ENCODE measurements at places on chromosomes 4 and X.

GRCh38 chr4:159227984-159228383 lies 125.1 kb downstream of the RAPGEF2 start:
- peak; percentile 94 for DNase-seq

DNA sequence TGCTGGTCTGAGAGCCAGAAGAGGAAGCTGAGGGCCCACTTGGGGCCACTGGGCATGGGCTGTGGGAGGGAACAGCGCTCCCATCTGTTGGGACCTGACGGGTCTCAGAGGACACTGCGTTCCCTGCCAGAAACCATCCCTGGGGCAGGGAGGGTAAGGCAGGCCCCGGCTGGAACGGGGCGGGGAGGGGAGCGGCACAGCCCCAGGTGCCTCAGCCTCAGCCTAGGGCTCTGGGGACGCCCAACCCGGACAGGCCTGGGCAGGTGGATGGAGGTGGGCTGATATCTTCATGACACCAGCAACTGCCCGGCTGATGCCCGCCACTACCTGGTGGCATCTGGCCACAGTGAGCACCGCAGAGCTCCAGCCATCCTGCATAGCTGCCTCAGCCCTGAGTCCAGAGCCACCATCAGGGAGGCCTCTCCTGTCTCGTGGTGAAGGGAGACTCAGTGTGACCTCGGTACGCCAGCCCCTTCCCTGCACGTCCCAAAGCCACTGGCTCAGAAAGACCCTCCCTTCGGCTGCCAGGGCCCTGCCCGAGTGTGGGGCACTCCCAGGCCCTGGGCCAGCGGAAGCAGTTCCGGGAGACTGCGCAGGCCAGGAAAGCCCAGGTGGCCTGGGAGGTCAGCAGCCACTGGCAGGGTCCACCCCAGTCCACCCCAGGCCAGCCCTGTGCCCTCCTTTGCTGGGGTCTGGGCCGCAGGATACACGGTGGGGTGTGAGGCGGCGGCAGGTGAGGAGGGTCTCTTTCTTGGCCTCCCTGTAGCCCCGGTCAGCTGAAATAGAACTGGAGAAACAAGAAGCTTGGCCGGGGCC lies 34.6 kb upstream of the FGFR3 start:
- no peak for DNase-seq

DNA sequence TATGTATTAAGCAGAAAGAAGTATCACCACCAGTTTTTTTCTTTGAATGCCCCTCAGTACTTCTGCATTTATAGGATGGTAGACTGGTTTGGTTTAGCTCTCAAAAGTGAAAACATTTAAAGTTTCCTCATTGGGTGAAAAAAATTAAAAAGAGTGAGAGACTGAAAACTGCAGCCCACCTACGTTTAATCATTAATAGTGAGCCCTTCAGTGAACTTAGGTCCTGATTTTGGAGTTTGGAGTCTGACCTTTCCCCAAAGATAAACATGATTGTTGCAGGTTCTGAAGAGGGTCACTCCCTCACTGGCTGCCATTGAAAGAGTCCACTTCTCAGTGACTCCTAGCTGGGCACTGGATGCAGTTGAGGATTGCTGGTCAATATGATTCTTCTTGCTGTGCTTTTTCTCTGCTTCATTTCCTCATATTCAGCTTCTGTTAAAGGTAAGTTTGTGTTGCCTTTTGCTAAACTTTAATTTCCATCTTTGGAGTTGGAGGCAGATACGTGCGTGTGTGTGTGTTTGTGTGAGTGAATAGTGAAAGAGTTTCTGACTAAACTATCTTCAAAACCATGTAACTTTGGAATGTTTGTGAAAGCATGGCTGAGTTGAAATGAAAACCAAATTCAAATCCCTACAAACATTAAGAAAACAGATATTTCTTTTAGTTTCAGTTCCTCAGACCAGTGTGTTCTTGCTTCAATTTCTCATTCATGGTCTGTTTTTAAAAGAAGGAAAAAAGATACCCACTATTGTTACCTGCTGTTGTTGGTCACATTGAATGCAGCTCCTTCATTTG lies at the start of gene MTTP:
Gene MTTP, plus strand, starts transcription at position 295 of the 795 bp plus-strand sequence. Its CDS starts 86 bp downstream, at position 381.
- peak; percentile 26 for DNase-seq

DNA sequence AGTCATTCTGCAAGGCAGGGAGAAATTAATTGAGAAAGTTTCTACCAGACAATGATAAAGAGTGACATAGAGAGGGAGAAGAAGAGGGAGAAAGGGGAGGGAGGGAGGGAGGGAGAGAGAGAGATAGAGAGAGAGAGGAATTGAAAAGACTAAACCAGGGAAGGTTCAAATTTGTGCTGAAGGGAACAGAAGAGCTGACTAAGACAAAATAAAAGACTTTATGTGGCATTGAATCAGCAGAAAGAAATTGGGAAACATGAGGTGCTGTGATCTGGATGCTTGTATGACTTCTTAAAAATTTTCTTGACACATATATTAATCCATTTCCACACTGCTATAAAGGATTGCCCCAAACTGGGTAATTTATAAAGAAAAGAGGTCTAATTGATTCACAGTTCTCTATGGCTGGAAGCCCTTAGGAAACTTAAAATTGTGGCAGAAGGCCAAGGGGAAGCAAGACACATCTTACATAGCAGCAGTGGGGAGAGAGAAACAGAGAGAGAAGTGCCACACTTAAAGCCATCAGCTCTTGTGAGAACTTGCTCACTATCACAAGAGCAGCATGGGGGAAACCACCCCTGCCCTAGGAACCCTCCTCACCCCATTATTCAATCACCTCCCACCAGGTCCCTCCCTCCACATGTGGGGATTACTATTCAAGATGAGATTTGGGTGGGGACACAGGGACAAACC lies 13.5 kb upstream of the CXCL6 start:
- DNase-seq = no peak

GRCh38 chr4:54937501-54937900 lies 187.9 kb downstream of the KDR start:
- DNase-seq = peak; percentile 29

DNA sequence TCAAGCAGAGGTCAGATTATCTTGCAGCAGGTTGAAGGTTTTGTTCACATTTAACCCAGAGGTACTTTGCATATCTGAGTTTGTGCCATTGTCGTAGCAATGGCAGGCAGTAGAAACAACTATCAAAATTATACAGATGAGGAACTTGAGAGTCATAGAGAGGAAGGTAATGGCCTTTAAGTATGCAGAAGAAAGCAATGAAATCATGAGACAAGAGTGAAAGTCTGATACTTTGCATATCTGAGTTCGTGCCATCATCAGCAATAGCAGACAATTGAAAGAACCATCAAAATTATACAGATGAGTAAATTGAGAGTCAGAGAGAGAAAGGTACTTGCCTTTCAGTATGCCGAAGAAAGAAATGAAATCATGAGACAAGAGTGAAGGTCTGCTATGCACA lies 154.1 kb downstream of the NLGN4X start:
- no peak for DNase-seq

DNA sequence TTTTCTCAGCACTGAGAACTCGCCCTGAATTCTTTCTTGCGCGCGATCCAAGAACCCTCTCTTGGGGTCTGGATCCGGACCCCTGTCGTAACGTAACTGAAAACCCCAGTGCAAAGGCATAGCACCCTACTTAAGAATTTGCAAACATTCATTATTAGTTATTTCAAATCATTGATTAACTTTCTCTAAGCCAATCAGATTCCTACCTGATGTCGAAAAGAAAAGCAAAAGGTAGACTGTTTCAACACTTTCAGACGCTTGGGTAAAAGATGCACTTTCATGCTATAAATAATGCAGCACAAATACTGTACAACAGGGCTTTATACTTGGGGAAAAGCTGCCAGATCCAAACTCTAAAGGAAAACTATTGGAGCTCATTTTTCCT lies 817 bp upstream of the WDR19 start:
- no peak for DNase-seq

GRCh38 chr4:152045807-152046571 lies 285.2 kb upstream of the GATB start:
- DNase-seq = peak; percentile 91

- peak; percentile 63 for DNase-seq
Observed at GRCh38 chr4:165464813-165465381, 86.1 kb downstream of the CPE start.

DNA sequence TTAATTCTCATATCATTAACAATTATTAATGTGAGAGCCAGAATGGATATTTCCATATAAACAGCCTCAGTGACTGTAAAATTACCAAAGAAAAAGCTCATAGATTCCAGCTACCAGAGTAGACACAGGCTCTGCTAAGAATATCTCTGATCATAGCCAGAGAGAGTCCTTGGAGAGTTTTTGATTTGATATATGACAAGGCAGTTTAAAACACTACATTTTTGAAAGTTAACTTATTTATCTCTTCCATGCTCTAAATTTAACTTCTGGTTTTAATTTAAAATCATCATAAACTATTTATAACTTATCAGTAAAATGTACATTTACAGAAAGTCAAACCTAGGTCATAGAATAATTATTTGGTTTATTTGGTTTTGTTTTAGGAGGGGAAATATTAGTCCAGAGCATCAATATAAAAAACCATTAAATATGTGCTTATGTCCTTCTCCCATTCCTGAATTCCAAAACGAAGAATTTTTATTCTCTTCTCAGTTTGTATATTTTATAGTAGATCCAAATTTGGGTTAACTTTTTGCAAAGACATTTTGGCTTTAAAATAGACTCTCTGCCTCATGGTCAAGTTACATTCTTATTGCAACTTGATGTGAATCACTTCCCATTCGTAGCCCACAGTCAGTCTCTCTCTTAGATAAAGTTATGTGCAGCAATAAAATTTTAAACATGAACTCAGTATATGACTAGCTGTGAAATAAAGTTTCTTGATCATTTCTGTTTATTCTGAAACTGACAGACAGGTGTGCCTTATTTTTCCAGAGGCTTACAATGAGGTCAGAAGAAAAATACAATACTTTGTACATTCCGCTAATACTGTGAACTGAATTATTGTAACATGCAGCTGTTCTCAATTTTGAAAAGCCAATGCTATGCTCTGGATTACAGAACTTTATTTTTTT lies 267.1 kb downstream of the PAPSS1 start:
- DNase-seq = no peak

DNA sequence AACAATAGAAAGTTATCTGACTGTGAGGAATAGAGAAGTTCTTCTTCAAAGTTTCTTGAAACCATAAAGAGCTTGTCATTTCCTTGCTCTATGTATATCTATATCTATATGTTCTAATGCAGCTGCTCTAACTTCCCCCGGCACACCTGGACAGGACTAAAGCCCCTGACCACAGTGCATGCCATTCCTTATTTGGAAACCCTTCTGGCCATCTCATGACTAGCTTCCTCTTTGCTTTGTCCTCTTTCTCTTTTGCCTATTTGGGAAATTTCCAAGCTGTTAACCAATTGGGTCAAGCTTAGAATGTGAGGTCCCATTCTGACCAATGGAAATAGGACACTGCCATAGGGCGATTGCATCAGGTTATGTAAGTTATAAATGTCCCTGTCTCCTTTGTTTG lies 1481.1 kb downstream of the STIM2 start:
- DNase-seq = no peak

- no peak for DNase-seq
Observed at GRCh38 chrX:37677243-37677642, 8.3 kb upstream of the XK start.

- DNase-seq = peak; percentile 82
Observed at GRCh38 chr4:73729534-73730165, 10.7 kb upstream of the CXCL8 start.

DNA sequence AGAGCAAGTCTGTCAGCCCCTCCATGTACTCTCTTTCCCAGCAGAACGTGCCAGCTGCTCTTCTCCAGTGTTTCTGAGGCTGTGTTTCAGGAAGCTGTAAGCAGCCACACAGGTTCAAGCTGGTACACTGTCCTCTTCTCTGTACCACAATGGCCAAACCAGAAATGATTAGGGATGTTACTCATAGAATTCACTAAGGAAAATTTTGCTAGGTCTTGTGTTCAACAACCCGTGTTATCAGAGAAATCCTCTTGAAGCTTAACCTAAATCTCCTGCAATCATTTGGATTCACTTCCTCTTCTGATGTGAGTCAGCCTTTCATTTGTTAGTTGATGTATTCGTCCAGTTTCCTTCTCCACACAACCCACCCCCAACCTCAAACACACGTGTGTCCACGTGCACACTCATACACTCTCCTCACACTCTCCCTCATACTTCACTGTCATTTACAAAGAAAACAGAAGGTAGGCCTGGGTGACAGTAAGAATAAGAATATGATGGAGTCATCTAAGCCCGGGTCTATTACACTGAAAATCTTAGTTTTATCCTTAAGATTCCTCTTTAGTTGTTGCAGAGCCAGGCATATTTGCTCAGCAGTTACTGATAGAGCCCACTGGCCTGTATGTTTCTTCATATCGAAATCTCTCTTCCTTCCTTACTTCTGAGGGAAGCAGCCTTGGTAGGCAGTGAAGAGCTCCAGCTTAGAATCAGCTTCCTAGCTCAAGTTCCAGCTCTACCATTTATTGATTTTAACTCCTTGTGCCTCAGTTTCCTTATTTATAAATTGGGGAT lies 63.4 kb downstream of the DCUN1D4 start:
- DNase-seq = no peak

DNA sequence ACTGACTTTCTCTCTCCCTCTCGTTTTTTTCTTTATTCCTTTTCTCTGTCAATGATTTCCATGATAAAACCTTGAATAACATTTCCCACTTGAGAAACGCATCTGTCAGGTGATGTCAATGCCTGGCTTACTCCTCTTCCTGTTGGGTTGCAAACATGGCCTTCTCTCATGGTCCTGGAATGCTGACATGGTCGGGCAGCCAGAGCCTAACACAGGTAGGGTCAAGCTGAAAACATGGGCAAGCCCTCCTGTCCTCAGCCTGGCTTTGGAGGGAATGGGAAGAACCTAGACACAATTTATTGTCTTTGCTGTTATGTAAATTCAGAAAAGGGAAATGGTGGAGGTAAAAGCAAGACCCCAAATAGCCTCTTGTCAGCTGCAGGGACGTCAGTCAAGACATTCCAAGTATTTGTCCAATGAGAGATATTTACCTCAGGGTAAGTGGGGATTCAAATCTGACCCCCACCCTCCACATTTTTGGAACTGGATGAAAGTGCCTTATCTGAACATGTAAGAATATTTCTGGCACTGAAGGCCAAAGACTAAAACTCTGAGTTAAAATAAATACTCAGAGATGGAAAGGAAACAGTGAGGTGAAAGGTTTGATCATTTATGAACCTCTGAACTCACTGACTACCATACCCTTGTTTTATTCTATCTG lies 473.8 kb downstream of the SPRY1 start:
- DNase-seq = peak; percentile 17

DNA sequence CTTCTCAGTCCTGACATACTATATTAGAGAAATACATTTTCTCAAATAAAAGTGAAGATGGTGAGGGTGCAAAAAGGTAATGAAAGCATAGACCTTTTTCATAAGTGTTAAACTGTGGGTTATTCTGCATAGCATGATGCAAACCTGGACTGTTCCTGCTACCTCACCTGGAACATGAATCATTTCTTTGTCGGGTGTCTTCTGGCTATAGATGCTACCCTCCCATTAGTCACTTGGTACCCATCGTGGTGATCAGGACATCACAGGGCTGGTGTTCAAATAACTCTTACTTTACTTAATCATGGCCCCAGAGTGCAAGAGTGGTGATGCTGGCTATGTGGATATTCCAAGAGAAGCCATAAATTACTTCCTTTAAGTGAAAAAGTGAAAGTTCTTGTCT lies 264.7 kb upstream of the AGA start:
- DNase-seq = no peak

- no peak for DNase-seq
Observed at GRCh38 chr4:111666826-111667360, 478.4 kb upstream of the FAM241A start.

Data from astrocyte of the hippocampus (primary cell).